Nephron progenitor cell (in vitro differentiated cells): ENCODE measurements at places on chromosomes 6 and 20.
A peak's percentile ranks its signal among the peaks of the same experiment; 100 is the strongest.

DNA sequence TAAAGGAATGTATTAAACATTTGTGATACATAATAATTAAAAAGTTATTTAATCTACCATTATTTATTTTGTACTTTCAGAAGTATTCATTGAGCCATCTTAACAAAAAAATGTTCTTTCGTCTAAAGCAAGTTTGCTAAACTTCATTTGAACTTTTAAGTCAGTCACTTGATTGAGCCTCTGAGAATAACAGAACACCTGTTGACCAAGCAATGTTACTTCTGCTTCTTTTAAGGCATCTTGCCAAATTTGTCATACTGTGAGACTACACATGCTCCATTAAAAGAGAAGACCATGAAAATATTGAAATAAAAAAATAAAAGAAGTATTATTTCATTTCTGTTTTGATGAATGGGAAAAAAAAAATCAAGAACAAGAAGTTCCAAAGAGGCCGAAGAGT lies 141.8 kb upstream of the BMP5 start:
- no peak overlapping the region for H3K27ac ChIP-seq
- H3K4me1 ChIP-seq, result no peaks in the 10 kb centered on the region
- no peaks in the 10 kb centered on the region for H3K27me3 ChIP-seq
- H3K36me3 ChIP-seq, result no peaks in the 10 kb centered on the region
- DNase-seq, result no peak

DNA sequence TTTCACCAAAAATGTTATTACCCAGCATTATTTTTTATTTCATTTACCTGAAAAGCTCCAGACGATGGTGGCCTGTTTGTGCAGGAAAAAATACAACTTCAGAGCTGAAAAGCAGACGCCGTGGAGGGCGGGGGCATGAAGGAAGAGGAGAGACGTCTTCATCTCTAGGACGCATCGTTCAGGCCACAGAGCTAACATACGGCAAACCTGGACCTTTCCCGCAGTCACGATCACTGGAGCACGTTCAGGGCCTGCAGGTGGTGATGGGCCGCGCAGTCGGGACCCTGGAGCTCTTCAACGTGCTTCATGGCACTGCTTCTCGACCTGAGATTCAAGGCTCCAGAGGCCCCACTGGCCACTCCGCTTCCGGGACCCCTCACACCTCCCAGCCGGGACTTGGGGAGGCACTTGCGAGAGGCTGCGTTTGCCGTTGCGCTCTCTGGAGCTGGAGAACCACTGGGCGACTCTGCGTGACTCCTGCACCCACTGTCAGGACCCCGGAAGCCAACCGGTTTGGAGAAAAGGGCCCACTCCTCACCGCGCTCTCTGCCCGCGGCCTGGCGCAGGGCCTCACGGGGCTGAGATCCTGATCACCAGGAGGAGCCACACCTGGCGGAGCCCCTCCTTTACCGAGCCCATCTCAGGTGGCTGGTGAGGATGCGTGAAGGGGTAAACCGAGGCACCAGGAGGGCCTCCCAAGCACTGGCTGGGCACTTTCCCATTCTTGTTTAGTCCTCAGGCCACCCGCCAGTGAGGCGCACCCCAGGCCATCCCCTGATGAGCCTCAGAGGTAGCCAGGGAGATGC lies 164.4 kb upstream of the AFDN start:
- peak overlapping the region; percentile 16 for H3K27ac ChIP-seq
- no peak for DNase-seq
- no peaks in the 10 kb centered on the region for H3K36me3 ChIP-seq
- H3K4me3 ChIP-seq, result no peak overlapping the region
- peaks cover 67% of the 10 kb centered on the region for H3K4me1 ChIP-seq

DNA sequence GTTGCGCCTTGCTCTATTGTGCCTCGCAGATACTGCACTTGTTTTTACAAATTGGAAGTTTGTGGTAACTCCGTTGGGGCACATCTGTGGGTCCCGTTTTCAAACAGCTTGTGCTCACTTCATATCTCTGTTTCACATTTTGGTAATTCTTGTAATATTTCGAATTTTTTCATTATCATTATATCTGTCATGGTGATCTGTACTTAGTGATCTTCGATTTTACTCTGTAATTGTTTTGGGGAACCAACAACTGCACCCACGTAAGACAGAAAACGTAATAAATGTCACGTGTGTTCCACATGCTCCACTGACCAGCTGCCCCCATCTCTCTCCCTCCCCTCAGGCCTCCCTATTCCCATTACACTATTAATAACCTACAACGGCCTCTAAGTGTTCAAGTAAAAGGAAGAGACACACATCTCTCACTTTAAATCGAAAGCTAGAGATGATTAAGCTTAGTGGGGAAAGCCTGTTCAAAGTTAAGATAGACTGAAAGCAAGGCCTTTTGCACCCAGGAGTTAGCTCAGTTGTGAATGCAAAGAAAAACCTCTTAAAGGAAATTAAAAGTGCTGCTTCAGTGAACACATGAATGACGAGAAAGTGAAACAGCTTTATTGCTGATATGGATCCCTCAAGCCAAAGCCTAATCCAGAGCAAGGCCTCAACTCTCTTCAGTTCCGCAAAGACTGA lies 26.9 kb downstream of the TTLL2 start:
- H3K4me1 ChIP-seq, result peaks cover 33% of the 10 kb centered on the region
- no peak for DNase-seq
- no peak overlapping the region for H3K27ac ChIP-seq

- H3K4me1 ChIP-seq, result peaks cover 7% of the 10 kb centered on the region
- peaks cover 22% of the 10 kb centered on the region for H3K27me3 ChIP-seq
- DNase-seq, result no peak
- no peak overlapping the region for H3K27ac ChIP-seq
These were observed 6.5 kb downstream of the LHFPL5 start for GRCh38 chr6:35811699-35811995.

- H3K27me3 ChIP-seq, result peaks cover under 1% of the 10 kb centered on the region
- H3K4me3 ChIP-seq, result no peak overlapping the region
- no peak overlapping the region for H3K27ac ChIP-seq
- no peaks in the 10 kb centered on the region for H3K36me3 ChIP-seq
These were observed 429.0 kb downstream of the BMP2 start for GRCh38 chr20:7196481-7196880.

- H3K27me3 ChIP-seq, result peaks cover 3% of the 10 kb centered on the region
- H3K27ac ChIP-seq, result no peak overlapping the region
- H3K4me3 ChIP-seq, result no peak overlapping the region
- H3K4me1 ChIP-seq, result no peaks in the 10 kb centered on the region
- peaks cover 26% of the 10 kb centered on the region for H3K36me3 ChIP-seq
- no peak for DNase-seq
These were observed 25.5 kb downstream of the FASTKD5 start for GRCh38 chr20:3134151-3134550.

DNA sequence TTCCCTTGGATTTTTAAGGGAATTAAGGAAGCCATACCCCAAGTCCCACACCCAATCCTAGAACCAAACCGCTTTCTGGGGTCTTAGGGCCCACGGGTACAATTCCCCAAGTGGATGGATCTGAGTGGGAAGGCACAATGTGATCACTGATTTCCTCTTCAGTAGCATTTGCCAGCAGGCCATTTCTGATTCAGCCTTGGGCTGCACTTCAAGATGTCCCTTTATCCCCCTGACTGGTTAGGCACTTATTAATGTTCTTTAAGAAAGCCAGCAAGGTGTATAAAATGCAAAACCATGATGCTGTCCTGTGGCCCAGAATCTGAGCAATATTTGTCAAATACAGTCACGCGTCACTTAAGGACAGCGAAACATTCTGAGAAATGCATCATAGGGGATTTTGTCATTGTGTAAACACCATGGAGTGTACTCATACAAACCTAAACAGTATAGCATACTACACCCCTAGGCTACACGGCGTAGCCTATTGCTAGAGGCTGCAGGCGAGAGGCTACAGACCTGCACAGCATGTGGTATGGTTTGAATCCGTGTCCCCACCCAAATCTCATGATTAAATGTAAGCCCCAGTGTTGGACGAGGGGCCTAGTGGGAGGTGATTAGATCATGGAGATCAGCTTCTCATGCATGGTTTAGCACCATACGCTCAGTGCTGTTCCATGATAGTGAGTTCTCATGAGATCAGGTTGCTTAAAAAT lies 234.2 kb downstream of the NRN1 start:
- H3K36me3 ChIP-seq, result peaks cover 31% of the 10 kb centered on the region
- DNase-seq, result no peak
- no peak overlapping the region for H3K27ac ChIP-seq
- H3K27me3 ChIP-seq, result no peaks in the 10 kb centered on the region
- peaks cover 25% of the 10 kb centered on the region for H3K4me1 ChIP-seq

DNA sequence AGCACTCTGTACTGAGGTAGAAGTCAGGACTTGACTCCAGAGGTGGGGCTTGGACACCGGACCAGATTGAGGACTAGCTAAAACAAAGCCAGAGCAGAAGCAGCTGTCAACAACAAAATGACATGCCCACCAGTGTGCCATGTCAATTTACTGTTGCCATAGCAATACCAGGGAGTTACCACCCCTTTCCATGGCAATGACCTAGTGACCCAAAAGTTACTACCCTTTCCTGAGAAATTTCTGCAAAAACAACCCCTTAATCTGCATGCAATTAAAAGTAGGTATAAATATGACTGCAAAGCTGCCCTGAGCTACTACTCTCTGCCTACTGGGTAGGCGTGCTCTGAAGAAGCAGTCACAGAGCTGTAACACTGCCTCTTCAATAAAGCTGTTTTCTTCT lies 21.0 kb downstream of the MAP3K5 start:
- H3K36me3 ChIP-seq, result no peaks in the 10 kb centered on the region
- H3K27me3 ChIP-seq, result peaks cover 10% of the 10 kb centered on the region
- no peak overlapping the region for H3K27ac ChIP-seq

DNA sequence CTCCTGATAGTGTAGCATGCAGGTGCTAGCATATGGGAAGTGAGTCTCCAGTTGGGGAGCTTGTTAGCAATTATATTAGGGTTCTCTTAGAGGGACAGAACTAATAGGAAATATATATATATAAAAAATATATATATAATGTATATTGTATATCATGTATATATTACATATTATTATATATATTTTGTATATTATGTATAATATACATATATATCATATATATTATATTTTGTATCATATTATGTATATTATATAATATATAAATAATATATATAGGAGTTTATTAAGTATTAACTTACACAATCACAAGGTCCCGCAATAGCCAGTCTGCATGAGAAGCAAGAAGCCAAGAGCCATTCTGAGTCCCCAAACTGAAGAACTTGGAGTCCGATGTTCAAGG lies 84.2 kb downstream of the CDYL start:
- peaks cover 51% of the 10 kb centered on the region for H3K36me3 ChIP-seq
- H3K4me3 ChIP-seq, result no peak overlapping the region
- no peaks in the 10 kb centered on the region for H3K27me3 ChIP-seq
- H3K4me1 ChIP-seq, result peaks cover 37% of the 10 kb centered on the region
- DNase-seq, result no peak

DNA sequence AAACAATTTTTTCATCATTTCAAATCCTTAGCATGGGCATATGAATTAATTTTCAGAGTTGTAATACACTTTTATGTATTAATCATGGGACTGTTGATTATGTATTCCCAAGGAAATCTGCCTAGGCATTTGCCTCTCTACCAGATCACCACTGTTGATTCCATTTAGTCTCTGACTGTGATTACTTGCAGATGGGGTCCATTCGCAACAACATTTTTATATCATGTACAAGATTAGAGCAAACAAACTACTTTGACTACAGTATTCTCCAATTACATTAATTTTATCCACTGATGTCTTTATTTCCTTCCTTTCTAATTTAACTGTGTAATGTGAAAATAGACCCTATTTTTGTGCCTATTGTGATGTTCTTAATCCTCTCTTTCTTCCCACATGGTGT lies 831.4 kb upstream of the SLC35B3 start:
- H3K4me1 ChIP-seq, result no peaks in the 10 kb centered on the region
- H3K36me3 ChIP-seq, result peaks cover 7% of the 10 kb centered on the region
- H3K27me3 ChIP-seq, result peaks cover 5% of the 10 kb centered on the region
- no peak for DNase-seq

- no peaks in the 10 kb centered on the region for H3K27me3 ChIP-seq
- H3K36me3 ChIP-seq, result no peaks in the 10 kb centered on the region
- H3K4me1 ChIP-seq, result peaks cover 23% of the 10 kb centered on the region
These were observed 611.7 kb downstream of the UTRN start for GRCh38 chr6:144896871-144897270.

- H3K27ac ChIP-seq, result no peak overlapping the region
- DNase-seq, result no peak
- H3K4me1 ChIP-seq, result peaks cover 30% of the 10 kb centered on the region
- no peaks in the 10 kb centered on the region for H3K27me3 ChIP-seq
- peaks cover 15% of the 10 kb centered on the region for H3K36me3 ChIP-seq
These were observed 169.9 kb downstream of the CARMIL1 start for GRCh38 chr6:25448965-25449538.

GRCh38 chr6:52303178-52303577 lies 18.6 kb upstream of the MCM3 start:
- peaks cover 21% of the 10 kb centered on the region for H3K27me3 ChIP-seq
- no peak for DNase-seq
- H3K4me1 ChIP-seq, result peaks cover 17% of the 10 kb centered on the region
- no peak overlapping the region for H3K4me3 ChIP-seq

GRCh38 chr6:156976216-156977127 lies 199.3 kb downstream of the ARID1B start:
- H3K27me3 ChIP-seq, result no peaks in the 10 kb centered on the region
- peaks cover 89% of the 10 kb centered on the region for H3K4me1 ChIP-seq
- no peak overlapping the region for H3K4me3 ChIP-seq

GRCh38 chr6:4777394-4777935 lies 1.3 kb downstream of the CDYL start:
- H3K36me3 ChIP-seq, result peaks cover 35% of the 10 kb centered on the region
- peaks cover 48% of the 10 kb centered on the region for H3K4me1 ChIP-seq
